ENCODE measurements at places on chromosomes 2 and 18.

DNA sequence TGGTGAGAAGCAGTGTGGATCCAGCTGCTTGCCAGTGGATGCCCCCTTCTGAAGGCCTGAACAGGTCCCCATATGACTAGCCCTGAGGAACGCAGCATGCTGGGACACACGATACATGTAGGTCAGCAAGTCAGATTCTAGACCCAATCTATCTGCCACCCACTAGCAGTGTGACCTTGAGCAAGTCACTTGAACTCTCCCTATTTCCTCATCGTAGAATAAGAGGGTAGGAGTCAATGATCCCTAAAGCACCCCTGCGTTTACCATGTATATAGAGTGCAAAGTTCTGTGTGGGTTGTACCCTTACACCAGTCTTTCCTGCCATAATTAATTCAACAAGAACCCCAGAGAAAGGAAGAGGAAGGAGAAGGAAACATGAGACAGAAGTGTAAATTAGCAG is 123.7 kb downstream of the GALNT14 start:
- no peak for DNase-seq

DNA sequence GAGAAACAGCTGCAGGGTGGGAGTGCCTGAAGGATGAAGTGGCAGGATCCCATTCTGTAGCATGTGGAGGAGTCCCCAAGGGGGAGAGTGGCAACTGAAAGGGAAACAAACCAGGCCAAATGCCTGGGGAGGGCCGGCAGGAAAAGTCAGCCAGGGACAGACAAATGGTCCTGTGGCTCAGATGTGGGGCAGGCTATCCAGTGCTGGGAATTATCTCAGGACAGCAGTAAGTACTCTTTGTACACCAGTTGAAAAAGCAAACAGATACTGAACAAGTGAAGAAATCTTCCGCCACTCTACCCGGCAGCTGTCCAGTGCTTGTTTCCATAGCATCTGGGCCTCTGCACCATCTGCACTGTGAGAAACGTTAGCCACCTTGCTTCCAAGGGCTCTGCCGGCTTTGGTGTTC is 408.9 kb downstream of the LRATD1 start:
- DNase-seq, result no peak

DNA sequence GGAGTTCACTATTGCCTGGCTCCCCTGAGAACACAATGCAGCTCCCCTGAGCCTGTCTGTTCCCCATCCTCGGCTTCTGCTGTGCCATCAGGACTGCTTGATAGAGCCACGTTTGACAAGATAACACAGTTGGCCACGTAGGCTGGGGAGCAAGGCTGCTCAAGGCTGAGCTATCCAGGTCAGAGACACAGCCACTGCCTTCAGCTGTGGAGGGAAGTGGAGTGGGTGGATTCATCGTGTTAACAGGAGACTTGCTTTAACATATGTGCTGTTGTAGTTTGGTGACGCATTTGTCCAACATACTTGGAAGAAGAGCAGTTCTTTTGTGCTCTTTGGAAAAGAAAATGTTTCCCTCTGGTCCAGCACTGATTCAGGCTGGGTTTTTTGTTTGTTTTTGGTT is 68.8 kb downstream of the WDSUB1 start:
- no peak for DNase-seq

- no peak for DNase-seq
Measured at GRCh38 chr2:216603010-216603883, 30.0 kb upstream of the IGFBP2 start.

- DNase-seq, result no peak
Measured at GRCh38 chr2:218259099-218259961, 1.5 kb upstream of the GPBAR1 start.

- no peak for DNase-seq
Measured at GRCh38 chr2:11955314-11955713, 208.9 kb downstream of the LPIN1 start.

GRCh38 chr2:26631401-26632170 is 9.6 kb downstream of the CIB4 start:
- no peak for DNase-seq

DNA sequence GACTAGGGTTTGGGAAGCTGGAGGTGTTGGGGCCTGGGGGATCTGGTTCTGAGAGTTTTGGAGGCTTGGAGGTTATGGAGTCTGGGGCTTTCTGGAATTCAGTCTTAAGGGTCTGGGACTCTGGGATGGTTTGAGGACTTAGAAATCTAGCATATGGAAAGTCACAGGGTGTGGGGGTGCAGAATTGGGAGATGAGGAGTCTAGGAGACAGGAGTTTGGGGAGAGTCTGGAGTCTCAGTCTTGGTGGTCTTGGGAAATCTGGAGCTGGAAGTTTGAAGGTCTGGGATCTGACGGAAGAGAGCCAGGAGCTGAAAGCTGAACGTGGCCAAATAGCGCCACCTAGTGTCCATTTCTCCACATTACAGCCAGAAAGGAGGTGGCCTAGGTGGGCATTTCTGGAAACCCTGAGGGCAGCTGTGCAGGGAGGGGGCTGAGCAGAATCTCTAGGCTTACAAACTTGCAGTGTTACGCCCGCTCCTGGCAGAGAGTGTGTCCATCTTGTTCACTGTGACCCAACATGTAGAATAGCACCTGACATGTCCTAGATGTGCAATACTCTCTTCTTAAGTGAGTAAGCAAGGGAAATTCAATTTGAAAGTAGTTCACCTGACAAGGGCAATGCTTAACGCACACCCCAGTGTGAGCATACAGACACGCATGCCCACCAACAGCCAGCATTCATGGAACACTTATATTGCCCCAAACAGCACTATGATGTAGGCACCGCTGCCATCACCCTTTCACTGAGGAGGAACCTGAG is 204.8 kb downstream of the TFCP2L1 start:
- no peak for DNase-seq

GRCh38 chr2:158101384-158101926 is at the start of gene UPP2:
UPP2 (plus strand) TSS chr2:158101876; CDS start chr2:158102064, 188 bp downstream.
- DNase-seq, result no peak

DNA sequence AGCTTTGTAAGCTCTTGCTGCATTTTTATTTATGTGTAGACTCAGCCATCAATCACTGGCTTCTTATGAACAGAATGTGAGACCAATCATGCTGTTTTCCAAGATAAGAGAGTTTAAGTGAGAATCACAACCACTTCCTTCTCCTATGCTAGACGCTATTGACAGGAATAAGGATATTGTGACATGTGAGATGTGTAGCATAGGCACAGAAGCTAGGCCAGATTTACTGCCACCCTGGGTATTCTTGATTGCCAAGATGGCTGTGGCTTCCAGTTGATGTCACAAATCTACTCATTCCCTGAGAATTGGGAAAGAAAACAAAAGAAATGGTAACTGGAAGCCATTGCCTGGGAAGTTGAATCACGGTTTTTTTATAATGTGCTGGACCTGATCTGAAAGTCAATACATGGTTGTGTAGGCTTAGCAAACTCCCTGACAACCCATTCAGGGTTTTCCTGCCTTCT is 49.9 kb downstream of the RAB27B start:
- DNase-seq, result no peak

GRCh38 chr2:21358976-21359375 is 235.2 kb downstream of the TDRD15 start:
- no peak for DNase-seq

DNA sequence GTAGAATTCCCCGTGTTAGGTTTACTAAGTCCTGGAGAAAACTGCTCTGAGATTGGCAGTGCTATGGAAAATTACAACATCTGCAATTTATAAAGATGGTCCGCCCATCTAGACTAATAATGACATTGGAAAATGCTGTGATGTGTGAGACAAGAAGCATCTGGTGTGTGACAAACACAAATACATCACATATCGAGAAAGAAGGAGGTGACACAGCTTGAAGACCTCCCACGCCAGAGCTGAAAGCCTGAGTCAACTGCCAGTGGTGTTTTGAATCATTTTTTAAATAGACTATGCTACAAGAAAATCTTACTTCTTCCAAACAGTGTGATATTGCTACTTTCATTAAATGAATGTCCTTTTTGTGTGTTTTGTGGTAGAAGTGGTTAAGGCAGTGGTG is 8.6 kb upstream of the ANO7 start:
- no peak for DNase-seq

- no peak for DNase-seq
Measured at GRCh38 chr2:161243905-161244304, 64.3 kb upstream of the PSMD14 start.

GRCh38 chr2:238727585-238728329 is 120.1 kb upstream of the TWIST2 start:
- no peak for DNase-seq

- DNase-seq, result no peak
Measured at GRCh38 chr2:209476367-209477208, 52.7 kb downstream of the MAP2 start.

- DNase-seq, result no peak
Measured at GRCh38 chr18:57444301-57444759, 9.2 kb downstream of the ONECUT2 start.

- peak; percentile 34 for DNase-seq
Measured at GRCh38 chr2:33272001-33272400, 204.4 kb upstream of the RASGRP3 start.

DNA sequence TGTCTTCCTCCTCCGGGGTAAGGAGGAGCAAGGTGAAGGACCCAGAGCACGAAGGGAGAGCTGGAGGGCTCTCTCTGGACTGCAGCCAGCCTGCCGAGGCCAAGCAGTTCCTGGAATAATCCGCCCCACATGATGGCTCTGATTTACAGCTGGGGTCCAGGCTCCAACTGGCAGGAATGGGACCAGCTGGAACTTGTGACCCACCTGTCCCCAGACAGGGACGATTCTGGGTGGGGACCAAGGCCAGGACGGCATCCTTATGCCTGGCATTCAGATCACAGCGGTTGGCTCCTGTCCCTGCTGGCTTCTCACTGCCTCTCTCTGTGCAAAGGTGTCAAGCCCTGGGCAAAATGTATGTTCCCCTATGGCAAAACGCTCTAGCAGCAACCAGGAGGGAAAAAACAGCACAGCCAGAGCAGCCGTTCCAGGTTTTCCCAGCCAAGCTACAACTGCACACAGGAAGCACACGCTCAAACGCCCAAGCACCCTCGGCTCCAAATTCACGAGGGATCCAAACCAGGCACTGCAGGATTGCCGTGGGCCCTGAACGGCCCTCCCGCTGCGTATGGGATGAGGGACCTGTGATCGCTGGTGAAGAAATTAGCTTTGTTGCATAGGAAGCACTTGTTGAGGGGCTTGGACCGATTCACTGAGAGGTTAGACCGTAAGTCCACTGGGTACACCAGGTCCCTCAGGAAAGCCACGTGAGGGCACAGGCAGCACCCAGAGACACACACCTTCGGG is 35.8 kb downstream of the FAM178B start:
- DNase-seq, result no peak

- DNase-seq, result no peak
Measured at GRCh38 chr2:181962142-181962541, 23.5 kb upstream of the PPP1R1C start.

GRCh38 chr2:195706161-195706900 is 49.3 kb downstream of the SLC39A10 start:
- no peak for DNase-seq

- DNase-seq, result no peak
Measured at GRCh38 chr2:74560591-74560990, 6.1 kb downstream of the DOK1 start.

- DNase-seq, result no peak
Measured at GRCh38 chr2:1125217-1125616, 174.6 kb downstream of the SNTG2 start.

DNA sequence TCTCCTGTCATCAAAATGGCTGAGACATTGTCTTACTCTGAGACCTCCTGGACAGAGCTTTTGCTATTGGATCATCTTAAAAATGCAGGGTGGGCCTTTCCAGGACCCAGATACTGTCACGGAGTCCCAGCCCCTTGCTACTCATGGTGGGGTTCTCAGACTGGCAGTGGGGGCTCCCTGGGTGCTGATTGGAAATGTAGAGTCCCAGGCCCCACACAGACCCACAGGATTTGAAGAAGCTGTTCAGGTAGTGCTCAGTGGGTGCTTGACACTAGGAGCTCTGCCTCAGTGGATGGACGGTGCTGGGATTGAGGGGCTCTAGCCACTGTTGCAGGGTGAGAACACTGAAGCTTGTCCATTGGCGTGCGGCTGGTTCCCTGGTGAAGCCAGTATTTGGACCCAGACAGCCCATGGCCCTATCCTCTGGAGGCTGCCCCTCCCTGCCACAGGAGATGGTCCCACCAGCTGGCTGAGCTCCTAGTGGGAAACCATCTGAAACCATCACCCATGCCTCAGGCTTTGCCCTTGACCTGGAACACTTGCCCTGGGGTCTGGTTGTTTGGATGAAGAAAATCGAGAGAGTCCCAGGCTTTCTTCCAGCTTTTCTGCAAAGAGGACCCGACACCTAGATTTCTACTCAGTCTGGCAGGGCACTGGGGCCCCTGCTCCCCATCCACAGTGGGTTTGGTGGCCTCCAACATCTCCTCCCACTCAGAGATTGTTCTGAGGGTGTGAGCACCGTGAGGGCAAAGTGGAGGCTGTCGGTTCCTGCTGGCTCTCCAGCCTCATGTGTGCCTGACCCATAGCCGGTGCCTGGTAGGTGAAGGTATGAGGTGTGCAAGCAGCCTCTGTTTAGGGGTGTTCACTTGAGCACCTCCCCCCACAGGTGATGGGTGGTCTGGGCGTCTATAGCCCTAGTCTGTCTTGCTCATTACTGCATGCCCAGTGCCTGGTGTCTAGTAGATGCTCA is 30.1 kb downstream of the MROH2A start:
- DNase-seq, result no peak

DNA sequence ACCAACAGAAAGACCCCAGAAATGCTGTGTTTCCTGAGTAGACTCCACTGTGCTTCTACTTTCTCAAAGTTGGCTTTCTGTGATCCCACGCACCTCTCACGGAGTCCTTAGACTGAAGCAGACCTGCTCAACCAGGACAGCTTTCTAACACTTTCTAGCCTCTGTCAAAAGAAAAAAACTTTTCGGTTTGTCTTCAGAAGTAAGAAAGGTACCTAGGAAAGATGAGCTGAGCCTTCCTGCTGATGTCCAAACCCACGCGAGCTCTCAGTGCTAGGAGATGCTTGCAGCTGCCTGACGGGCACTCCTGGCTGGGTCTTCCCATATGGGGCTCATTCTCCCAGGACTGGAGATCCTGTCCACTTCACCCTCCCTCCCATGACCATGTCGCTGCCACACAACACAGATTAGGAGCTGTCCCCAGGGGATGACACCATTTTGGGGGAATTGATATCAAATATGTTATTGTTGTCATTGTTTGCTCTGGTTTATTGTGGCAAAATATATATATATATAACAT is 49.2 kb upstream of the DAPL1 start:
- DNase-seq, result no peak

DNA sequence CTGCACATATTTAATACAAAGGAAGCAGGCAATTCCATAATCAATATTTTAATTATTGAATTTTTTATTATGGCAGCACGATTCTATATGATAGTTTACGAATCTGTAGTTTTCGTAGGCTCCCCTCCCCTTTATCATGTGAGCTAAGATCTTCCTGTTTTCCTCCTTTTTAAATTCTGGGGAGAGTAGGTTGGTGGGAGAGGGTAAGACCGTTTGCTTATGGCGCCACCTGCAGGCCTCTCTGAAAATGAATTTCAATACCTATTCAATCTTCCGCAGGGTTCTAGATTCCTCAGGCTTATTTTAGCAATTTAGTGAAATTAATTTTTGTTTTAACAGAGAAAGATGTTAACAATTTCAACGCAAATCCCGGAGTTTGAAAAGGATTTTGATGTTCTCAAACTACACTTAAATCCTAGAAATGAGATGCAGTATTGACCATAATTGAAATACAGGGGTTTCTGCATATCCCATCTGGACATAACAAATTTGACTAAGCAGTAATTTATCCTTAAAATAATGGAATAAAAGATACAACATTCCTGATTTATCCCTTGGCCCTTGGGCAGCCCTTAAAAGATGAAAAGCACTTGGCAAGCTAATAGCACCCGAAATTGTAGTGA is 12.8 kb upstream of the GBX2 start:
- DNase-seq, result no peak
